ENCODE measurements at places on chromosomes 16 and 17.

DNA sequence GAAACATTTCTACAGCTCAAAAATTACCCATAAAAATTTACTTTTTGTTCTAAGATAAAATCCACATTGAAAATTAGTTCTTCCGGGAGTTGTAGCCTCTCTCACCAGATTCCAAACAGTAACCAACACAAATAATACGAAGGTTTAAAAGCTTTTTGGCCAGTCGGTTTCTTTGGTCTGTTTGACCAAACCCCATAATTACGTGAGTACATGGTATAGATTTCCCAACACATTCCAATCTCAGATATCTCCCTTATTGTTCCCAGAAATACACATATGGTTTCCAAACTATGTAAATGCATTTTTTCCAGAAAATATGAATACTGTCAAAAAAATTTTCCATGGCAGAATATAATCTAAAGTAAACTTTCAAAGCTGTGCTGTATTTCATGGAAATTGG lies 722.0 kb downstream of the KCNJ2 start:
- no peak for DNase-seq

DNA sequence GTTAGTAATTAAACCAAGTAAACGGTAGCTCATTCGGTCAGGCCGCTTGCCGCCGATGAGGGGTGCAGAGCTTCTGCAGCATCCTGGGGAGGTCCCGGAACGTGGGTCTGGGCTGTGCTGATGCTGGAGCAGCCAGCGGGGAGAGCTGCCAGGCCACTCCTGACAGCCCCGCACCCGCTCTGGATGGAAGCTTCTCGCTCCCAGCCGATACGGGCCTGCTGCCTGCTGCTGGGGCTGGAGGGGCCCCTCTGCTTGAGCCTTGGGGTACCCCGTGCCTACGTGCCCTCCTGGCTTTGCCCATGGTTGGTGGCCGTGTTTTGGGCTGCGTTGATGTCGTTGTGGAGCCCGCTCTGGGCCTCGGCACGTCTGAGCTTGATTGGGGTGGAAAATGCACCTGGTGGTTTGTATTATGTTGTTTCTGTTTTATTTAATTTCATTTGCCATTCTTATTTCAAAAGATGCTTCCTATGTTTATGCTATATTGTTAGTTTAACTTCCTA lies 41.6 kb upstream of the ZNF750 start:
- no peak for DNase-seq

GRCh38 chr17:63354256-63354655 lies 91.8 kb downstream of the CYB561 start:
- no peak for DNase-seq

GRCh38 chr16:31501966-31502348 lies 6.2 kb downstream of the RUSF1 start:
- DNase-seq: no peak

DNA sequence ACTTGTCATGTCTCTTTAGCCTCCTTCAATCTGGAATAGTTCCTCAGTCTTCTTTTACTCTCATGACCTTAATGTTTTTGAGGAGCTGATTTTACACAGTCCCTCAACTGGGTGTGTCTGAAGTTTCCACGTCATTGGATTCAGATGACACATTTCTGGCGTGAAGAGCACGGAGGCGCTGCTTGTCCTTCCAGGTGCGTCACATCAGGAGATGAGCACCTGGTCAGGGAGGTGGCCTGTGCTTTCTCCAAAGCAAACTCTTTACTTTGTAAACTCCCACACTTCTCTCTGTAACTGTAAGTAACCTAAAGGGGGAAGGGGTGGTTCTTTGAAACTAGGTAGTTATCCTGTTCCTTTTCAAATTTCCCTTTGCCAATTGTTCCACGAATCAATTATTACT lies 52.5 kb upstream of the MNT start:
- no peak for DNase-seq

GRCh38 chr17:51888816-51889215 lies 269.7 kb downstream of the CA10 start:
- no peak for DNase-seq

DNA sequence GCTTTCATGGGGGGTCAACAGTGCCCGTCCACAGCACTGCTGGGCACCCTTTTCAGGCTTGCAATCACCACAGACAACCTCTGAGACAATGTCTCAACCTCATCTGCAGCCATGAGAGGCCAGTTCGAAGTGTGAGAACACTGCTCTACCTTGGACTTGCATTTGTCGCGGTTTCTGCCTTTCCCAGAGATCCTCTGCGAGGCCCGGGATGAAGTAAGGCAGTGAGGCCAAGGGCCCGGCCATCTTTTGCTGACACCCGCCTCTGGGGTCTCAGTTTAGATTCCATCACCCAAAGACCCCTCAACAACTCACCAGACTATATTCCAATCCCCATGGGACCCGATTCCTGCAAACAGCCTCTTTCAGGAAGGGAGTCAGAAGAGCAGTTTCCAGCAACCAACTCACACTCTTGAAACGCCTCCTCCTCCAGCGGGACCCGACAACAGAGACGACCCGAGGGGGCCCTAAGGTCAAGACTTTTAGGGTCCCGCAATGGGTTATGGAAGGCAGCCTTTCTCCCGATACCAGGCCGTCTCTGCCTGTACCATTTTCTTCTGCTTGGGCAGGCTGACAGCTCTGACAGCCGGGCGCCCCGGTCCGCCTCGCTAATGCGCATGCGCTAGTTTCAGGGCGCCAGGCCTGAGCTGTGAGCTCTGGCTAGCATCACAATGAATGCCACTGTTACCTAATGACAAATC lies 576.0 kb downstream of the KCNJ18 start:
- no peak for DNase-seq

- no peak for DNase-seq
Observed at GRCh38 chr17:75877752-75878173, 618 bp downstream of the TRIM47 start.

- no peak for DNase-seq
Observed at GRCh38 chr16:22887445-22887844, 73.5 kb downstream of the HS3ST2 start.

- peak; percentile 52 for DNase-seq
Observed at GRCh38 chr17:46266656-46267544, 28.0 kb upstream of the LRRC37A start.

DNA sequence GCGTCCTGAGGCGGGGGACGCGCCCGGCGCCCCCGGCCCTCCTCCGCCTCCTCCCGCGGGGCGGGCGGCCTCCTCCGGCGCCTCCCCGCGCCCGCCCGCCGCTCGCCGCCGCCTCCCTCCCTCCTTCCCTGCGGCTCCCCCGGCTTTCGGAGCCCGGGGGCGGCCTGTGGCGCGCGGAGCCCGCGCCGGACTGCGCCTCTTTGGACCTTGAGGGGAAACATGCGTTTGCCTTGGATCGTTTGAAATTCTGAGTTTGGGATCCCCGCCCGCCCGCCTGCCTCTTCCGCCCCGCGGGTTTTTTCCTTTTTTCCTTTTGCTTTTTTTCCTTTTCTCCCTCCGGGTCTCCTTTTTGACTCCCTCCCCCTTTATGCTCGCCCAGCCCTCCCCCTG lies 390 bp downstream of the ZNRF1 start:
- DNase-seq: no peak

- DNase-seq: no peak
Observed at GRCh38 chr17:71145486-71145885, 975.3 kb upstream of the SOX9 start.

- no peak for DNase-seq
Observed at GRCh38 chr17:16489431-16489830, 2.6 kb downstream of the LRRC75A start.
